NCI-H1417 (cell line): ENCODE measurements at places on chromosomes 6 and 20.
A peak's percentile ranks its signal among the peaks of the same experiment; 100 is the strongest.

DNA sequence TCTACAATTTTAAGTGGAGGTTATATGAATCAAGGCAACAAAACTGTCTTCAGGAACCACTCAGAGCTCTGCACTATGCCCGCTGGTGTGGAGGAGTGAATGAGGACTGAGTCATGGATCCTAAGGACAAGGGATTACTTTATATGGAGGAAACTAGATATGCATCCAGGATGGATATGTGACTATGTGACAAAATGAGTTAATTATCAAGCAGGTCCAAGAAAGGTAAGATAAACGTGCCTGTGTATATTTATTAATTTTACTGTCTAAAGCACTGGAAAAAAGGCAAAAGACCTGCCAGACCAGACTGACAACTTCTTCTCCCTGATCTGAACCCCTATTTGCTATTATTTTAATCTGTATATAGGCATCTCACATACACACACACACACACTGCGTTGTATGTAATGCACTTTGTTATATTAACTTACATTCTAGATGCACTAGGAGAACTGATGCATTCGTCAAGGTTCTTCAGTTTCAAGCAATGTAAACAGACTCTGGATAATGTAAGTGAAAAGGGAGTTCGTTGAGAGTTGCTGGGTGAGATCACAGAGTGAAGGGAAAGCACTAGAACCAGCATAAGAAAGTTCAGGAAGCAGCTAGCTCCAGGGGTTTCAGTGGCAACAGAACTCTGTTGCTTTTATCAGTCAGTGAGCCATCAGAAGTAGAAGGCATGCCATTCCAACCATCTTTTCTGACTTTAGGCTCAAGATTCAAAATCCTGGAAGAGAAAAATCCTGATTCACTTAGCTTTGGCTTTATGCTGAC lies 26.4 kb upstream of the ADGRG6 start:
- DNase-seq, result no peak

- no peak for DNase-seq
These were observed 62.9 kb upstream of the MYB start for GRCh38 chr6:135118134-135118730.

DNA sequence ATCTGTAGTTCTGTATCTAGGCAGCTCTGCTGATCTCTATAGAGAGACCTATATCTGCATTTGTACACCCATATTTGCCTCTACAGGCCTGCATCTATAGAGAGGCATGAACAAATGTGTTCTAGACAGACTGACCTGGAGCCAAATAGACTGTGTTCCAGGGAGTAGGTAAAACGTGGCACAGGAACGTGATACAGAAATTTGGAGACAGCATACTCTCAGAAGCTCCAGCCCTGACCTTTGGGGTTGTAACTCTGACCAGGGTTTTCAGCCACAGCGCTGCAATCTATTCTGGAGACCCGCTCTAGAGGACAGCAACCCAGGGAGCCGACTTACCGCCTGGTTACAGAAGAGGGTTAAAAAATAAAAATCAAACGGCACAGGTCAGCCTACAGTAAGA lies 983 bp downstream of the RBBP9 start:
- peak; percentile 9 for DNase-seq

- DNase-seq, result no peak
These were observed 16.6 kb downstream of the SMOC2 start for GRCh38 chr6:168457653-168457934.

DNA sequence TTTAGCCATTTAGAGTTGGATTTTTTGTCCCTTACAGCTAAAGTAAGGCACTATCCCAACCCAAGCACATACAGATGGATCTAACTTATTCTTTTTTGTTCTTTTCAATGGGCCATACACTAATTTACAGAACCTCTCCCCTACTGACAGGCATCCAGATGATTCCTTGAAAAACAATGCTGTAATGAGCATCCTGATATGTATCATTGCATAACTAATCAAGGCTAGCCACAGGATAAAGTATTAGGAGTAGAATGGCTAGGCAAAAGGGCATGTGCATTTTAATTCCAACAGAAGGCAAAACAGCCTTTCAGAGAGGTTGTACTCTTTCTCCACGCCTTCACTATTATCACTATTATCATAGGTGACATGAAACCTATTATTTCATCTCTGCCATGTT lies 54.1 kb downstream of the ELOVL5 start:
- no peak for DNase-seq

- no peak for DNase-seq
These were observed 161.6 kb downstream of the ZDHHC14 start for GRCh38 chr6:157542414-157543160.

DNA sequence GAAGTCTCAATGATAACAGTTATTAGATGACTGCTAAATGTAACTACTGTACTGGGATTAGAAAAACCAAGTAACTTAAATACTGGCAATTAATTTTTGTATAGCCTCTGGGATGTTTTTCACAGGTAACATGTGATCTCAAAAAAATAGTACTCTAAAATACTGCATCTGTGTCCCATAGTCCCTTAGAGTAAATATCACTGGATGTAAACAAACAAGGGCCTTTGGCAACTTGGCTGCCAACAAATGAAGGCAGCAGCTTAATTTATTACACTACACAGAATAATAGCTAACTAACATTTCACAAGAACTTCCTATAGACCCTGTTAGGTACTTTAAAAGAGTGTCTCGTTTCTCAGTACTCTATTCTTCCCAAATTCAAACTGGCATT lies 14.0 kb downstream of the ARHGAP18 start:
- no peak for DNase-seq

- DNase-seq, result no peak
These were observed 18.1 kb downstream of the STXBP5 start for GRCh38 chr6:147222160-147222838.

- no peak for DNase-seq
These were observed 280.2 kb downstream of the COL12A1 start for GRCh38 chr6:74925683-74926082.

GRCh38 chr6:14573703-14574290 lies 456.2 kb downstream of the CD83 start:
- peak; percentile 10 for DNase-seq
